ENCODE measurements at places on chromosomes 7 and 10.

GRCh38 chr7:130966246-130967009, 232.4 kb upstream of the KLF14 start:
- DNase-seq, result no peak
- no peaks in the 10 kb centered on the region for H3K36me3 ChIP-seq
- peaks cover 40% of the 10 kb centered on the region for H3K4me1 ChIP-seq
- H3K4me3 ChIP-seq, result no peak overlapping the region
- H3K27ac ChIP-seq, result no peak overlapping the region

GRCh38 chr7:140245611-140246105, 68.9 kb upstream of the KDM7A start:
- H3K4me3 ChIP-seq, result no peak overlapping the region
- H3K4me1 ChIP-seq, result no peaks in the 10 kb centered on the region
- H3K27ac ChIP-seq, result no peak overlapping the region
- DNase-seq, result no peak

DNA sequence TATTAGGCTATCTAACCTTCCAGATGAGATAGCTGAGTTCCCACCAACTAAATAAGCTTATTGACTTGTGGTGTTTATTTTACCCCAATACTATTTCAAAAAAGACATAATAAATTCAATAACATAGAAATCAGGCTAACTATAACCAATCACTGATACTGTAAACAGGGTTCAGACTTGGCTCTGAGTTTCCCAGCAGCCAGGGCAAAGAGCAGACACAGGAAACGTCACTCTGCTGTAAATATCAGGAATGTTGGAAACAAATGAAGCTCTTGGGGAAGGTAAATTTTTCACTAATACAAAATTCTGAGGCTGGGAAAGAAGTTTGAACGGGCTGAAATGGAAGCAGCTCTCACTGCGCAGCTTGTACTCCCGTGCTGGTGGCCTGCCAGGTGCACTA, 114.6 kb downstream of the GALNT11 start:
- no peak for DNase-seq
- H3K4me1 ChIP-seq, result peaks cover 29% of the 10 kb centered on the region
- H3K27ac ChIP-seq, result no peak overlapping the region
- peaks cover 22% of the 10 kb centered on the region for H3K36me3 ChIP-seq
- no peaks in the 10 kb centered on the region for H3K27me3 ChIP-seq

- no peak for DNase-seq
- H3K4me3 ChIP-seq, result no peak overlapping the region
- H3K4me1 ChIP-seq, result no peaks in the 10 kb centered on the region
- no peaks in the 10 kb centered on the region for H3K36me3 ChIP-seq
- no peaks in the 10 kb centered on the region for H3K27me3 ChIP-seq
Measured at GRCh38 chr10:4046030-4046429, 261.0 kb upstream of the KLF6 start.

DNA sequence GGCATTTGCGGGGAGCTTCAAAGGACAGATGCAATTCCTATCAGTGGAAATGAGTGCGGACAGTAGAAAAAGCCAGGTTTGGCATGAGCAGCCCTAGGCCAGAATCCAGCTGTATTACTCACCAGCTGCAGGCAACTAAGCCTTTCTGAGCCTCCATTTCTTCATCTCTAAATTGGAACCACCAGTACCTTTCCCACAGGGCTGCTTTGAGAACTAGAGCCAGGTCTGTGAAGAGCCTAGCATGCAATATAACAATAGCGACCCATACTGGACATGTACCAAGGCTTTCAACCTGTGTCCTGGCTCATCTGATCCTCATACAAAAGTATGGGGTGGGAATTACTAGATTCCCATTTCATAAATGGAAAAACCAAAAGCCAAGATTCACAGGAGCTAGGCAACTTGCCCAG, 101.0 kb downstream of the GSAP start:
- H3K36me3 ChIP-seq, result no peaks in the 10 kb centered on the region
- H3K4me1 ChIP-seq, result no peaks in the 10 kb centered on the region
- H3K4me3 ChIP-seq, result no peak overlapping the region
- DNase-seq, result no peak
- no peak overlapping the region for H3K27ac ChIP-seq
- H3K27me3 ChIP-seq, result no peaks in the 10 kb centered on the region

DNA sequence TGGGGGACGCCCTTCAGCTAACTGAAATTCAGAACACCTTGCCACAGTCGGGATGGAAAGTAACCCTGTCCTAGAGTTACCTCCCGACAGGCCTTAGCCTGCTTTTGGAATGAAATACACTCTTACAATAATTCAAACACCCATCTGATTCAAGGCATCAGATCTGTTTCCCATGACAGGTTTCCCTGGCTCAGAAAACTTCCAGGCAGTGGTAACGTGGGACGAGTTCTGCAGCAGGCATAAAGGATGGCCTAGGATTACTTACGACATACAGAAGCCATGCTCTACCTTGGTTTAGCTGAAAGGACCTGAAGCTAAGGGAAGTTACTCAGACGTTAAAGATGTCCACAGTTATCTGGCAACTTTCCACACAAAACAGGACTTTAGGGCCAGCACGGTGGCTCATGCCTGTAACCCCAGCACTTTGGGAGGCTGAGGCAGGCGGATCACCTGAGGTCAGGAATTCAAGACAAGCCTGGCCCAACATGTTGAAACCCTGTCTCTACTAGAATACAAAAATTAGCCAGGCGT, 5.0 kb downstream of the PAXIP1 start:
- peaks cover 7% of the 10 kb centered on the region for H3K4me1 ChIP-seq
- no peak overlapping the region for H3K4me3 ChIP-seq
- no peak for DNase-seq
- peaks cover 5% of the 10 kb centered on the region for H3K36me3 ChIP-seq
- H3K27me3 ChIP-seq, result no peaks in the 10 kb centered on the region

GRCh38 chr10:79490400-79491142, 21.8 kb upstream of the EIF5AL1 start:
- H3K36me3 ChIP-seq, result no peaks in the 10 kb centered on the region
- DNase-seq, result no peak
- no peaks in the 10 kb centered on the region for H3K4me1 ChIP-seq
- H3K27me3 ChIP-seq, result no peaks in the 10 kb centered on the region
- H3K27ac ChIP-seq, result no peak overlapping the region
- H3K4me3 ChIP-seq, result no peak overlapping the region

GRCh38 chr7:16839646-16840045, 34.8 kb upstream of the AGR2 start:
- no peaks in the 10 kb centered on the region for H3K27me3 ChIP-seq
- H3K27ac ChIP-seq, result no peak overlapping the region
- no peaks in the 10 kb centered on the region for H3K36me3 ChIP-seq
- no peak for DNase-seq

GRCh38 chr10:9012312-9012711, 957.8 kb downstream of the GATA3 start:
- no peaks in the 10 kb centered on the region for H3K36me3 ChIP-seq
- H3K4me3 ChIP-seq, result no peak overlapping the region
- no peaks in the 10 kb centered on the region for H3K27me3 ChIP-seq
- DNase-seq, result no peak

- DNase-seq, result no peak
- no peak overlapping the region for H3K4me3 ChIP-seq
- no peaks in the 10 kb centered on the region for H3K36me3 ChIP-seq
- no peaks in the 10 kb centered on the region for H3K27me3 ChIP-seq
- H3K27ac ChIP-seq, result no peak overlapping the region
Measured at GRCh38 chr10:76442113-76442512, 1010.7 kb downstream of the LRMDA start.

- H3K4me3 ChIP-seq, result no peak overlapping the region
- no peak overlapping the region for H3K27ac ChIP-seq
- DNase-seq, result no peak
- no peaks in the 10 kb centered on the region for H3K4me1 ChIP-seq
Measured at GRCh38 chr10:83536426-83536825, 602.9 kb upstream of the GHITM start.

GRCh38 chr7:130421684-130422083, 19.1 kb downstream of the CEP41 start:
- DNase-seq, result no peak
- H3K27ac ChIP-seq, result no peak overlapping the region
- peaks cover 57% of the 10 kb centered on the region for H3K4me1 ChIP-seq
- H3K4me3 ChIP-seq, result no peak overlapping the region

DNA sequence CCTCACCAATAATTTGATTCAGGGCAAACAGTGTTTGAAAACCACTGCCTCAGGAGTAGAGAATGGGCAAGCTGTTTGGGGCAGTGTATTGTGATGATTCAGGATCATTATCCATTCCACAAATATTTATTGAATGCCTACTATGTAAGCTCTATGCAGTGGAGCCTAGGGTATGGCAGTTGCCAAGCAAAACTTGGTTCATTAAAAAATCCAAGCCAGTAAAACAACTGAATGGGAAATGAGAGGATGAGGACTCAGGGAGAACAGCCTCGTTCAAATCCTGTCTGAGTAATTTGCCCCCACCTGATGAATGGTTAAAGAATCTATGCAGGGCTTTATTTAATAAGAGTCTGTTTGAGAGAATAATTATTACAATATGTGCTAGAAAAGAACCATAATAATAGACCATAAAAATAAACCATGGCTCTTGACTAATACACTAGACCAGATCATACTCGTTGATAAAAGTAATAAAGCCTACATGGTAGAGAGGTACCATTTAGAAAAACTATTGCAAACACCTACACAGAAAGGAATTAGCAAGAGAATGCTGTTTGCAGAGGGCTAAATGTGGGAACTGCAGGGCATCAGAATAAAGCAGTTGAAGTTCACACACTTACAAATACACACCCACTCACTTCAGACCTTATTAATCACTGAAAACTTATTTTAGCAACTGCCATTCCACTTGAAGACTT, 71.7 kb downstream of the CREB5 start:
- H3K27ac ChIP-seq, result no peak overlapping the region
- H3K27me3 ChIP-seq, result no peaks in the 10 kb centered on the region
- no peaks in the 10 kb centered on the region for H3K4me1 ChIP-seq
- no peaks in the 10 kb centered on the region for H3K36me3 ChIP-seq
- no peak for DNase-seq

- H3K4me1 ChIP-seq, result no peaks in the 10 kb centered on the region
- H3K27ac ChIP-seq, result no peak overlapping the region
- H3K36me3 ChIP-seq, result no peaks in the 10 kb centered on the region
- H3K27me3 ChIP-seq, result no peaks in the 10 kb centered on the region
- H3K4me3 ChIP-seq, result no peak overlapping the region
- no peak for DNase-seq
Measured at GRCh38 chr10:99345350-99345749, 16.2 kb downstream of the CNNM1 start.

DNA sequence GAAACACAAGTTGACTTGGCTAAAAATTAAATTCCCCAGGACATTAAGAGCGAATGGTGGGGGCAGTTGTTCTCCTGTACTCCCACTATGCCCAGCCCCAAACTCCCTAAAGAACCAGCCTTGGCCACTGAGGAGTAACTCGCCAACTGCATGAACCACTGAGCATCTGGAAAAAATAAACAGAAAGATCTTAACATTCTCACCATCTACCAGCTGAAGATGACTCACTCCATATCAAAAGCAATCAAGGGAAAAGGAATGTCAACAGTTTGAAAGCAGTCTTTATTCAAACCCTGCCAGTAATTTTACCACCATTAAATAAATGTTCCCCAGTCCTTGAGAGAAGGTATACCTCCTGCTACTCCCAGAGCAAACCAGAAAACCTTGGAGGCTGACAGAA, 45.4 kb downstream of the CTTNBP2 start:
- no peak for DNase-seq
- H3K27me3 ChIP-seq, result no peaks in the 10 kb centered on the region
- H3K4me1 ChIP-seq, result no peaks in the 10 kb centered on the region
- no peak overlapping the region for H3K4me3 ChIP-seq
- H3K27ac ChIP-seq, result no peak overlapping the region

DNA sequence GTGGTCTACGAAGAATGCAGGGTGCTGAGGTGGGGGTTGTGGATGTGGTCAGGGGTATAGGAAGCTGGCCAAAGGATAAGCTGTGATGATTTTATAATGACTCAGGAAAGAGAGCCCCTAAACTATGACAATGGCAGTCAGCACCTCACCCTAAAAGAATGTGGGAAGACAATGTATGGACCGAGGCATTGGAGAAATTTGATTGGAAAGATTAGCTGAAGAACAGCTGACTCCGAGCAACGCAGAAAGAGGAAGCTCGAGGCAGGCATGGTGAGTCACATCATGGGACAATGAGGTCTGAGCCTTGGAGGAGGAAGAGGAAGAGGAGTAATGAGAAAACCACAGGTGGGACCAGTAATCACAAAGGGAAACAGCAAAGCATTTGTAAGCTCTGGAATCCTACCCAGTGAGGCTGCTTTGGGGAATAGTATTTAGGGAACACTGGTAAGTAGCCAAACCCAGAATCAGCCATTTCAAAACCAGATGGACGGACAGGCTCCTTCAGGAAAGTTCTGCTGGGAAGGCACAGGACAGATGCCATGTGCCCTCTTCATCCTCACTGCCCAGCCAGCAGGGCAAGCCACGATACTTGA, 295.4 kb downstream of the PRPF18 start:
- no peaks in the 10 kb centered on the region for H3K36me3 ChIP-seq
- DNase-seq, result no peak
- H3K27ac ChIP-seq, result no peak overlapping the region

DNA sequence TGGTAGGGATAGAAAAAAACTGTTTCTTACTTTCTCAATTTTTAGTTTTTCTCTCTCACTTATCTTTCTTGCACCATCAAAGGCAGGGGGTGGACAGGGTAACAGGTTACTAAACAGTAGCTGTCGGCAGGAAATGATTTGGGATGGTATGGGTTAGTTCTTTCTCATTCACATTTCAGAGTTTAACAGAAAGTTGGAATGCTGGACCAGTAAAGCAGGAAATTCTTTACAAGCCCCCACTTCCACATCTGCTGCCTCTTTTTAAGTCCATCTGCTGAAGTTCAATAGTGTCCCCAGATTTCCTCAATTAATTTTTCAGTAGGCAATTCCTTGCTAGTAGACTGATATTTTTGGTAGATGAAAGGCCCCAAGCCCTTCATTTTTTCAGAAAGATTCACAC, 23.3 kb downstream of the TWIST1 start:
- DNase-seq, result no peak
- H3K27me3 ChIP-seq, result no peaks in the 10 kb centered on the region
- no peak overlapping the region for H3K27ac ChIP-seq
- no peaks in the 10 kb centered on the region for H3K4me1 ChIP-seq

GRCh38 chr10:127648885-127649284, 88.1 kb upstream of the FOXI2 start:
- H3K27ac ChIP-seq, result no peak overlapping the region
- H3K4me3 ChIP-seq, result no peak overlapping the region
- DNase-seq, result no peak
- H3K4me1 ChIP-seq, result no peaks in the 10 kb centered on the region
- no peaks in the 10 kb centered on the region for H3K27me3 ChIP-seq

GRCh38 chr10:124721330-124722045, 22.7 kb downstream of the FAM53B start:
- H3K27ac ChIP-seq, result no peak overlapping the region
- H3K36me3 ChIP-seq, result peaks cover 5% of the 10 kb centered on the region
- no peaks in the 10 kb centered on the region for H3K27me3 ChIP-seq
- no peak for DNase-seq
- H3K4me3 ChIP-seq, result no peak overlapping the region
- peaks cover 99% of the 10 kb centered on the region for H3K4me1 ChIP-seq

All from CD8-positive, alpha-beta memory T cell (primary cell).